ENCODE measurements at places on chromosomes 16 and 17. TPM values are rescaled to one million over a fixed set of nuclear protein-coding genes. Genes with fewer than 3 reads are reported as not detected.

Gene XYLT1
- total RNA-seq, result 17.0 TPM

Gene MYH13
- total RNA-seq, result not detected

Gene TEKT5
- total RNA-seq, result 8.0 TPM

Gene CYBA
- total RNA-seq, result 279 TPM

Gene ATP1B2
- 10.0 TPM for total RNA-seq

Gene TPPP3
- 12.5 TPM for total RNA-seq

Gene TSNAXIP1
- total RNA-seq, result 2.5 TPM

Gene CMTM2
- total RNA-seq, result not detected

Gene ATP2A1
- 0.75 TPM for total RNA-seq

Gene SLC35G6
- total RNA-seq, result not detected

Gene KREMEN2
- not detected for total RNA-seq

Gene EFNB3
- 2.3 TPM for total RNA-seq

Gene RNPS1
- total RNA-seq, result 178 TPM

Gene SGF29
- total RNA-seq, result 38.3 TPM

Gene SLC13A5
- total RNA-seq, result not detected

Gene NT5C
- 81.6 TPM for total RNA-seq

Gene CD79B
- 12.5 TPM for total RNA-seq

Gene CHST4
- total RNA-seq, result 0.16 TPM

Gene MOSMO
- 19.7 TPM for total RNA-seq

Gene KCNJ18
- total RNA-seq, result not detected

Gene MARCHF10
- 0.60 TPM for total RNA-seq

Gene CA5A
- not detected for total RNA-seq

Gene TMEM235
- total RNA-seq, result not detected

Gene SOST
- not detected for total RNA-seq

Gene SLFN14
- total RNA-seq, result not detected

Gene TGFB1I1
- 97.0 TPM for total RNA-seq

Gene ZNF205
- total RNA-seq, result 8.2 TPM

Gene SGCA
- total RNA-seq, result 16.9 TPM

Gene TMEM204
- 32.8 TPM for total RNA-seq

Gene EPX
- not detected for total RNA-seq

Gene RAB26
- total RNA-seq, result 0.83 TPM

Gene FGF11
- 3.5 TPM for total RNA-seq

Gene BLTP2
- total RNA-seq, result 210 TPM

Gene ADGRG3
- total RNA-seq, result 2.2 TPM

Gene PVALEF
- total RNA-seq, result not detected

Gene TNFRSF17
- 2.2 TPM for total RNA-seq

Gene WSCD1
- 3.6 TPM for total RNA-seq

Gene C17orf107
- total RNA-seq, result 4.6 TPM

Gene KRTAP4-16
- not detected for total RNA-seq
